ENCODE measurements at places on chromosomes 5 and 9.

GRCh38 chr5:124772457-124773200, 26.2 kb upstream of the ZNF608 start:
- no peak for DNase-seq

- DNase-seq, result peak; percentile 92
These were observed at the start of gene OXCT1 for GRCh38 chr5:41869724-41870626. Gene OXCT1, minus strand, starts transcription at chr5:41870425. Its CDS starts 67 bp downstream, at chr5:41870358.

- DNase-seq, result peak; percentile 93
These were observed 46.1 kb downstream of the PTTG1 start for GRCh38 chr5:160467555-160468362.

- DNase-seq, result no peak
These were observed 202.2 kb downstream of the RGS3 start for GRCh38 chr9:113665756-113666155.

DNA sequence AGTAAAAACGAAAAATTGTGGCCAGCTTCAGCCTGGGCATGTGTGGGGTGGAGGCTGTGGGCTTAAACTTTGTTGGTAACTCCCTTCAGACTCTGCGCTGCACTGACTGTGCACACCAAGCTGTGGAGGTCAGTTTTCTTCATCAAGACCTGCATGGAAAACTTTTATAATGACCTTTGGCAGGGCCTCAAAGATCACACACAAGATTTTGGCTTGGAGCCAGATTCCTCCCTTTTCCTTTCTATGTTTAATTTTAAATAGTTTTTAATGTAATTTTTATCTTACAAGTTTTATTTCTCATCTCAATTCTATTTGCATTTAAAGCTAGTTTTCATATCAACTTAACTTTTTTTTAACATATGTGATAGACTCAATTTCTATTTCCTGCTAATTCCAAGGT, 1211.1 kb upstream of the CDH18 start:
- no peak for DNase-seq

- DNase-seq, result no peak
These were observed 7.2 kb downstream of the ENTPD8 start for GRCh38 chr9:137433916-137434431.

All from ELR (cell line).